Hair follicle dermal papilla cell (primary cell): ENCODE measurements at places on chromosomes 2 and 18. TPM values are rescaled to one million over a fixed set of nuclear protein-coding genes. Genes with fewer than 3 reads are reported as not detected.

Gene ARHGEF33
- total RNA-seq: 0.32 and 0.61 TPM in 2 replicates

Gene GNAL
- 0.85 and 1.3 TPM in 2 replicates for total RNA-seq

Gene VWA3B
- total RNA-seq: not detected in 2 replicates

Gene LRRC30
- not detected in 2 replicates for total RNA-seq

Gene KIF5C
- total RNA-seq: 0.12 and 0.16 TPM in 2 replicates

Gene REG1A
- not detected in 2 replicates for total RNA-seq

Gene SERPINB4
- total RNA-seq: not detected in 2 replicates

Gene HOXD10
- not detected in 2 replicates for total RNA-seq

Gene CYP26B1
- 10.2 and 21.3 TPM in 2 replicates for total RNA-seq

Gene OST4
- total RNA-seq: 145 and 193 TPM in 2 replicates

Gene MCFD2
- total RNA-seq: 113 and 120 TPM in 2 replicates

Gene TRIM43
- not detected in 2 replicates for total RNA-seq

Gene PLB1
- 1.8 and 2.6 TPM in 2 replicates for total RNA-seq

Gene GALM
- total RNA-seq: 12.4 and 13.5 TPM in 2 replicates

Gene ASAP2
- 34.0 and 44.6 TPM in 2 replicates for total RNA-seq

Gene FMNL2
- total RNA-seq: 30.1 and 36.0 TPM in 2 replicates

Gene GMPPA
- total RNA-seq: 65.2 and 65.4 TPM in 2 replicates

Gene PAX8
- total RNA-seq: 9.2 and 19.8 TPM in 2 replicates

Gene SLC30A3
- total RNA-seq: not detected in 2 replicates

Gene ELOA2
- total RNA-seq: not detected in 2 replicates

Gene SERPINB3
- total RNA-seq: not detected in 2 replicates

Gene HRH4
- not detected in 2 replicates for total RNA-seq

Gene CCDC178
- 0.16 TPM in 1 of 2 replicates, not detected in the other for total RNA-seq

Gene NMS
- not detected in 2 replicates for total RNA-seq

Gene ASTL
- total RNA-seq: not detected in 2 replicates

Gene MGAT4A
- total RNA-seq: 0.16 and 0.24 TPM in 2 replicates

Gene GKN1
- total RNA-seq: not detected in 2 replicates

Gene AGXT
- not detected in 2 replicates for total RNA-seq

Gene CCDC148
- total RNA-seq: 1.3 and 2.3 TPM in 2 replicates

Gene ALK
- total RNA-seq: 0.12 and 0.16 TPM in 2 replicates

Gene ARMC9
- total RNA-seq: 54.2 and 69.9 TPM in 2 replicates

Gene MC5R
- total RNA-seq: 0.16 TPM in 1 of 2 replicates, not detected in the other

Gene CLEC4F
- total RNA-seq: not detected in 2 replicates

Gene IL36B
- not detected in 2 replicates for total RNA-seq
